ENCODE measurements at places on chromosomes 4 and X.
A peak's percentile ranks its signal among the peaks of the same experiment; 100 is the strongest.

GRCh38 chr4:88008743-88009171 is 1.3 kb downstream of the PKD2 start:
- DNase-seq, result peak; percentile 52

GRCh38 chrX:45771114-45771513 is 570.4 kb upstream of the DIPK2B start:
- DNase-seq, result peak; percentile 93

- DNase-seq, result no peak
Observed at GRCh38 chrX:124086411-124086810, 124.9 kb downstream of the STAG2 start.

DNA sequence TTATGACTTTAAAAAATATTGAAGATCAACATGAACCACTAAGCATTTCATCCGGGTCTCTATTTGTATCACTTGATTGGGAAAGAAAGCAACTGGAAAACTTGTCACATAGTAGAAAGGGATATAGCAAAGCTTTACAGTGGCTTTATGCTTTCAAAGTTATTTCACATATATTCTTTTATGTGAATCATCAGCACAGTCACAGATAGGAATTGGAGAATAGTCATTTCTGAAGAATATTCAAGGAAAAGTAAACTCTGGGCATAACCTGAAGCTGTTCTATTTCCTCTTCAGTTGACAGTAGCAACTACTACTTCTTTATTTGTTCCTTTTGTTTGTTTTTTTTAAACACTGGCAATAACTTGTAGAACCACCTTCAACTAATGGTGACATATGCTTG is 50.5 kb downstream of the MND1 start:
- DNase-seq, result no peak

- no peak for DNase-seq
Observed at GRCh38 chr4:113179091-113179490, 129.6 kb downstream of the ANK2 start.

- DNase-seq, result no peak
Observed at GRCh38 chrX:44239036-44239435, 104.4 kb downstream of the EFHC2 start.

DNA sequence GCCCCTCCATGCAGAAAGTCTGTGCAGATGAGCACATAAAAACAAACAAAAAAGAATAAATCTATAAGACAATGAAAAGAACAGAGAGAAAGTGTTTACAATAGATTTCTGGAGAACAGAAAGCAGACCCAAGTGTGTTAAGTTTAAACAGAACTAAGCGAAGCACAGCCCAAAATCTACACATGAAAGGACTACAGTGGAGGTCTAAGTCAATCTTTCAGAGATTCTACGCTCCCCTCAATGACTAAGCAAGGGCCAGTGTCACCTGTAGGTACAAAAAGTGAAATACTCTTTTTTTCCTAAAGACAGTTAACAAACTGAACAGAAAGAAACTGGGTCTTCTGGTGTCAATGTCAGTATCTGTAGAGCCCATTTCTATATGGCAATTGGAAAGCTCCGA is 18.2 kb downstream of the CLOCK start:
- DNase-seq, result no peak

GRCh38 chrX:147838465-147839131 is 73.1 kb upstream of the FMR1 start:
- DNase-seq, result no peak

GRCh38 chrX:54824722-54825121 is 17.2 kb downstream of the MAGED2 start:
- no peak for DNase-seq

GRCh38 chr4:96593422-96593821 is 753.5 kb downstream of the PDHA2 start:
- DNase-seq, result no peak

GRCh38 chr4:102826105-102826889 is 1.1 kb downstream of the UBE2D3 start:
- DNase-seq, result no peak

GRCh38 chr4:13522282-13523104 is 21.8 kb downstream of the NKX3-2 start:
- DNase-seq, result no peak

- no peak for DNase-seq
Observed at GRCh38 chrX:50281253-50281652, 76.7 kb downstream of the CCNB3 start.

DNA sequence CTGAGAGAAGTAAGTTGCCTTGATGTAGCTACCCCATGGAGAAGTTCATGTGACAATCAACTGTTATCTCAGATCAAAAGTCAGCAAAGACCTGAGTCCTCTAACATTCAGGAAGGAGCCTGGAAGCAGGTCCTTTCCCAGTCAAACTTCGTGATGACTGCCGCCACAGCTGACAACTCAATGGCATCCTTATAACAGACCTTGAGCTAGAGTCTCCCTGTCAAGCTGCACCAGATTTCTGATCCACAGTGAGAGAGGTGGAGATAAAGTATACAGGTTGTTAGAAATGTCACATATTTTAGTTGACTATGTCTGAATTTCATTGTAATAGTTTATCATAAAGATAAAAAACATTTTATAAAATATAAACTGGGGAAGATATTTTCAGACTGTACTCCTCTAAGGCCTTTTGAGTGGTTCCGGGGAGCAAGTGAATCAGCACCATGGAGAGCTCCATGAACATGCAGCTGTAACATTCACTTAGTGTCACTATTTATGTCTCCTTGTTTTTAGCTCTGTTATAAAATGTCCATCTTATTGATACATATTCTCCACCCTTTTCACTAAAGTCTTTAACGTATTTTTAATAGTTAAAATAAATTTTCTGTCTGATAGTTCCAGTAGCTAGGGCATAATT is 1653.5 kb upstream of the AGA start:
- peak; percentile 2 for DNase-seq

DNA sequence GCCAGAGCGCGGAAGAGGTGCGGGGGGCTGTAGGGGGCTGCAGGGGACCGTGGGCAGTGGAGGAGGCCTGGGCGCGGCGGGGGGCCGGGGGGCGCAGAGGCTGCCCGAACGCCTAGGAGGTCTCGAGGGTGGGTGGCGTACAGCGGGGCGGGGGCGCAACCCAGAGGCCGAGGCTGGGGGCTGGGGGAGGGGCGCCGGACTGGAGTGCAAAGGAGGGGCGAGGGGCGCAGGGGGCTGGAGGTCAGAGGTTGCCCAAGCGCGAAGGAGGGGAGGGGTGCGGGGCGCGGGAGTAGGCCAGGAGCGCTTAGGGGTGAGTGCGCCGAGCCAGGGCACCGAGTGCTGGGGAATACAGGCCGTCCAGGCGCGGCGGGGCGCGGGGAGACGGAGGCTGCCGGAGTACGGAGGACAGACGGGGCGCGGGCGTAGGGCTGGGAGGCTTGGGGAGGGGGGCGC is 255 bp downstream of the GYG2 start:
- no peak for DNase-seq

DNA sequence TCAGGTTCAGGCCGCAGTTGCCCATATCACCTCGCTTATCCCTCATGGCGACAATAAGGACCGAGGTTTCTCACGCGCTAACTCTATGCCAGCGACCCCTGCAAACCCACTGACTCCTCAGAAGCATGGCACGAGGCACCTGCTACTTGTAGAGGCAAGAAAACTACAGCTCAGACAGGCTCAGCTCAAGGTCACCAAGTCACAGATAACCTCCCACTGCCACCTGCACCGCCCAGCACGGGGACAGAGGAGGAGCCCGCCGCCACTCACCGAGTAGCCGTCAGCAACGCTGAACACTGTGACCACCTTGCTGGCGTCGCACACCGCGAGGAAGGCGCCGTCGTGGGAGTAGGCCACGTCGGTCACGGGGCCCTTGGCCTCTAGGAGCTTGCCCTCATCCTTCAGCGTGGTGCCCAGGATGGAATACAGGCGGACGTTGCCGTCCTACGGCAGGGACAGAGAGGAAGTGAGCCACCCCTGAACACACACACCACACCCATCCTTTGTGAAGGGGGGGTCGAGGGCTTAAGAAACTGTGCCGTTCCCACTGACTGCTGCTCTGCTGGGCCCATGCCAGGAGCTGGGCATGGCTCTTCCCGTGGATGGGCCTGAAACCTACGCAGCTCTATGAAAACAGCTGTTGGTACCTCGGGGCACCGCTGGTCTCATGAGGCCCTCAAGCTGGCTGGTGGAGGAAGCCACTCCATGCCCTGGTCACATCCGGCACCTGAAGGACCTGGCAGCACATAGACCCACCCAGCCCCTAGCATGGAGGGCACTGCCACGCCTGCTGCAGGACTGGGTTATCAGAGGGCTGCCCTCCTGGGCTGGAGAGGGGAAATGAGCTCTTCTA is 38.9 kb downstream of the WDR1 start:
- DNase-seq, result no peak

DNA sequence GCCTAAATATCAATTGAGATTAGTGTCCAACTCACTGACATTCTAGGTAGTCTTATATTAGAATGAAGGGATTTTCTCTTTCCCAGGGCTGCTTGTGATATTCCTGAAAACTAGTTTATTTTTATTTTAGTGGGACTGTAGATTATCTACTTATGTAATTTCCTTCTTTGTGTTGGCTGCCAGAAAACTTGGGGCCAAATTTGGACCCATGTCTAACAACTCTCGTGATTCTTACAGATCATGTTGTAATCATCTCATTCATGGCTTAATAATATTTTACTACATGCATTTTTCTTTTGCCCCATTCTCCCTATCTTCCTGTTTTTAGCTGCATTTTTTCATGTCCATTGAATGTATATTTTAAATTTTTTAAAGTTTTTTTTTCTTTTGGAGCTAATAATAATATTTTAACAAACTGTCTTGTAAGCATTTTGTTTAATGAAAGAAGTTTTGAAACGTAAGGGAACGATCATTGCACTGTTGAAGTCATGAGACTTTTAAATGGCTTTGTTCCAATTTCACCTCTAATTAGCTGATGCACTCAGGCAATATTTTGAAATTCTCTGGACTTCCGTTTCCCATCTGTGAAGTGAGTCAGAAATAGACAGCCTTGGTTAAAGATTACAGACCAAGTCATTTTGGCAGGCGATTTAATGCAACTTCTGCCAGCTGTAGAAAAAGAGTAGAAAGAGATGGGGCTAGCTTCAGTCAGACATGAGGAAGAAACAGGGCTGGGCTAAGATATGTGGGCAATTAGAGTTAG is 14.3 kb upstream of the TDO2 start:
- peak; percentile 94 for DNase-seq

DNA sequence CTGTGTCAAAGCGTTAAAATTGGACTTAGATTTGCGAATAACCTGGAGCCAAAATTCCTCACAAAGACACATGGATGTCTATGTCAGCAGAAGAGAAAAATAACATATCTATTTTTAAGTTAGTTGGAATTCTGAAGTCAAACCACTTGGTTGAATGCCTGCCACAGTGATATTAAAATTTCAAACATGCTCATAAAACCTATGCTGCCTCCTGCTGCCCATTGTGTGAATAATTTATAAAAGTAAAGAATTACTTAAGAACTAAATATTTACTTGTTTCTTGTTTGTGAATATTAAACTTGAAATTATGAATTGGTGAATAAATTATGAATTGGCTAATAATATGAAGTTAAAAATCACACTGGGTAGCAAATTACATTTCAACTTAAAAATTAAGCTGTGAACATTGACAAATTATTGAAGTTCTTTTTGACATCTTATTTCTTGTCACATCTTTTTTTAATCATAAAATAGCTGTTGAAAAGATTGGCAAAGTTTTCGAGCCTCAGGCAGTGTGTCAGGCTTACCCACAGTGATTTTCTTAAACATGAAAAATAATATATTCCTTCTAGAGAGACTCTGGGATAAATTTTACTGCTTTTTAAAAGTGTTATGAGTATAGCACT is 35.4 kb downstream of the FABP2 start:
- peak; percentile 79 for DNase-seq

DNA sequence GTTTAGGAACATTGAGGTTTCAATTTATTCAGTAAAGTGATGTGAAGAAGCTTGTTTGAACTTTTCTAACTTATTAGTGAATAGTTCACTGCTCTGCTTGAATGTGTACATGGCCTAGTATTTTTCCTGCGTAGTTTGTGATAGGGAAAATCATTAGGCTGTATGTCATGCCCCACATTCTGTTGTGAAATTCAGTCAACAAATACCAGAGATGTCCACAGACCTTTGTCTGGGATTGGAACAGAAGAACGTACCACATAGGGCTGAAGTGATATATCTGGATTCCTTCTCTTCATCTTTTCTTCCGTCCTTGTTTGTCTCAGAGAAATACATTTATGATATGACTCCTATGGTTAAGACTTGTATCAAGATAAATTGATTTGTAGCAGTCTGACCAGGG is 88.8 kb upstream of the PLS3 start:
- DNase-seq, result peak; percentile 87

- DNase-seq, result no peak
Observed at GRCh38 chrX:84047339-84047738, 140.7 kb downstream of the RPS6KA6 start.

- DNase-seq, result peak; percentile 70
Observed at GRCh38 chr4:74189331-74190043, 31.6 kb downstream of the MTHFD2L start.

- DNase-seq, result peak; percentile 94
Observed at GRCh38 chr4:153464068-153464467, 2.1 kb upstream of the TMEM131L start.

- no peak for DNase-seq
Observed at GRCh38 chrX:110588853-110589252, 206.8 kb downstream of the CHRDL1 start.

DNA sequence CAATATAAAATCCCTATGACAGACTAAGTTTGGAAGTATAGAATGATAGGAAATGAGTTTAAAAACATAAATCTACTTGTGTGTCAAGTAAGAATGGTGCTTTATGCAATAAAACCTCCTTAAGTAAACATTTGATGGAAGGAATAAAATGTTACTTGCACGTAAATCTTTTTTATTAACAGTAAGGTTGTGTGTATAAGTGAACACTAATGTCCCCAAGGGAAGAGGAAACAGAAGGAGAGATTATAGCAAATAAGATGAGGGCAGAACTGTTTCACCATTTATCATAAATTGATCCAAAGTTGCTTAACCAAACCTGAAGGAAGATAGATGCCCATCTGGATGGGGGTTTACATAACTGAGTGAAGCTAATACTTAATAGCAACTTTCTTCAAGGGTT is 86.8 kb downstream of the FRMPD4 start:
- no peak for DNase-seq

GRCh38 chr4:7647186-7647585 is 212.5 kb upstream of the PSAPL1 start:
- no peak for DNase-seq

GRCh38 chr4:144647095-144647561 is 1.2 kb downstream of the HHIP start:
- peak; percentile 12 for DNase-seq

GRCh38 chrX:84170931-84171330 is 17.1 kb downstream of the RPS6KA6 start:
- DNase-seq, result peak; percentile 47

DNA sequence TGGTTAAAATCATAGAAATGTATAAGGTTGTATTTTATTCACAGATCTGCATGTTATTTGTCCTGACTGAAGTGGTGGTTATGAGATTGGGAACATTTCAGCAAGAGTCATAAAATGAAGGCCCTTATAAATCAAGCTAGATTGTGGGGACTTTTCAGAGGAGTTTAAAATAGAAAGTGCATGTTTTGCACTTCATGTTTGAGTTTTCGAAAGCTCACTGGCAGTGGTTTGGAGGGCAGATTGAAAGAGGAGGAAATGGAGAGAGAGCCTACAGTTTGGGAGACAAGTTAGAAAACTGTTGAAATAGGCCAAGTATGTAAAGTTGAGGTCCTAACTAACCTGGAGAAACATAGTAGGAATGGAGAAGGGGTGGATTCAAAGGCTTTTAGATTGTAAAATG is 124.9 kb downstream of the KDM6A start:
- no peak for DNase-seq

All from amniotic epithelial cell (primary cell).